ENCODE measurements at places on chromosomes 13 and 19.

DNA sequence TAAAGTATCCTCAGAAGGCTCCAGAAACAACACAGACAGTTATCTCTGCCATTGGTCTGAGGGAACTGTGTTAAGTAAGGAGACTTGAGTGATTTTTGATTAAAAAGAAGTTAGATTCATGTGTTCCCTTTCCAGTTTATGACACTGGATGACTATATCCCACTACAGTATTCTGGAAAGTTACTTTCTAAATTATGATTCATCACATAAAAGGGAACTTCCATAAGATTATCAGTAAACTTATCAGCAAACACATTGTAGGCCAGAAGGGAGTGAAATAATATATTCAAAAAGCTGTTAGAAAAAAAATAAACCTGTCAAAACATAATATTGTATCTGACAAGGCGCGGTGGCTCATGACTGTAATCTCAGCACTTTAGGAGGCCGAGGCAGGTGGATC, 700.0 kb downstream of the SLITRK6 start:
- H3K36me3 ChIP-seq: no peaks in the 10 kb centered on the region
- no peak for DNase-seq
- H3K4me3 ChIP-seq: no peak overlapping the region

DNA sequence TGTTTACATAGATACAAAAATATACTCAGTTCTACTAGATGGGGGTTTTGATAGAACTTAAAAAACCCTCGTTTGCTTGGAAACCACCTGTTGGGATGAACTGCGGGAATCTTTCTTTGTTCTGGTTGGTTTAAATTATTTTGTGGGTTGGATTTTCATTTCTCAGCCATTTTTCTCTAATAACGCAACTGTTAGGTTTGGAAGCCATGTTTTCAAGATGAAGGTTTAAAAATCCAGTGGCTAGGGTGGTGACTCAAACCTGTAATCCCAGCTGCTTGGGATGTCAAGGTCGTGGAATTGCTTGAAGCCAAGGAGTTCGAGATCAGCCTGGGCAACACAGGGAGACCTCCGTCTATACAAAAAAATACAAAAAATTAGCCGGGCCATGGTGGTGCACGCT, 1.6 kb downstream of the URI1 start:
- no peaks in the 10 kb centered on the region for H3K4me1 ChIP-seq
- no peak for DNase-seq
- H3K4me3 ChIP-seq: peak overlapping the region; percentile 96
- H3K27ac ChIP-seq: no peak overlapping the region

GRCh38 chr13:98751861-98752466, 508 bp downstream of the SLC15A1 start:
- H3K36me3 ChIP-seq: no peaks in the 10 kb centered on the region
- peak overlapping the region; percentile 62 for H3K4me3 ChIP-seq
- peak; percentile 76 for DNase-seq
- H3K27ac ChIP-seq: no peak overlapping the region
- H3K27me3 ChIP-seq: peaks cover 48% of the 10 kb centered on the region
- no peaks in the 10 kb centered on the region for H3K4me1 ChIP-seq

- H3K36me3 ChIP-seq: no peaks in the 10 kb centered on the region
- DNase-seq: no peak
- H3K27ac ChIP-seq: no peak overlapping the region
- no peak overlapping the region for H3K4me3 ChIP-seq
Measured at GRCh38 chr19:6868351-6868750, 19.0 kb upstream of the ADGRE1 start.

DNA sequence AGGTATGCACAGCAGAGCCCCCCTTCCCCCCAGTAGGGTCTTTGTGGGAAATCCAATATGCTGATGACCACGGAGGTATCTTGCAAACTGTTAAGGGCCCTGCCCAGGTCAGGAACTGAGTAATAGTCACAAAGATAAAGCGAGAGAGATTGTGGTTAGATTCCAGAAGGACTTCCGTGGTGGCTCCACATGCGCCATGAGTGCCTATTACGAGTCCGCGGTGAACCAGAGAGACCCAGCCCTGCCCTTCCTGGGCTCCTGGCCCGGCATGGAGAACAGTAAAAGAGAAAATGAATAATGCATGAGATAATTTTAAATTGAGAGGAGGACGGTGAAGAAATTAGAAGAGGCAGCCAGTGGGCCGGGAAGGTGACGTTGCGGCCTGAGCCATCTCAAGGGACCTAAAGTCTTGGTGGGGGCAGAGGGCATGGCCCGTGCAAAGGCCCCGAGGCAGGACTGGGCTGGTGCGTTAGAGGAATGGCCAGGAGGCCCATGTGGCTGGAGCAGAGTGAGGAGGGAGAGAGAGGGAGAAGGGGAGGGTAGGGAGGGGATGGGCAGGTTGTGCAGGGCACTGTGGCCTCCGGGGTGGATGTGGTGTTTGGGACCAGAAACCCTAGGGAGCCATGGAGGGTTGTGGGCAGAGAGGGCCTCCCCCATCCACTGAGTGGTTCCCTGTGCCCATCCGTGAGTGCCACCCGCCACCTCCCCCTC, 46.6 kb upstream of the NFIC start:
- DNase-seq: no peak
- no peaks in the 10 kb centered on the region for H3K36me3 ChIP-seq
- no peak overlapping the region for H3K27ac ChIP-seq
- no peaks in the 10 kb centered on the region for H3K4me1 ChIP-seq
- peaks cover 14% of the 10 kb centered on the region for H3K27me3 ChIP-seq
